ENCODE measurements at places on chromosomes 5 and 9.

- no peak for DNase-seq
Measured at GRCh38 chr9:34994260-34994899, 4.8 kb downstream of the DNAJB5 start.

- DNase-seq, result no peak
Measured at GRCh38 chr5:73378070-73378469, 70.5 kb downstream of the FOXD1 start.

- DNase-seq, result no peak
Measured at GRCh38 chr5:39475159-39475571, 50.4 kb upstream of the DAB2 start.

DNA sequence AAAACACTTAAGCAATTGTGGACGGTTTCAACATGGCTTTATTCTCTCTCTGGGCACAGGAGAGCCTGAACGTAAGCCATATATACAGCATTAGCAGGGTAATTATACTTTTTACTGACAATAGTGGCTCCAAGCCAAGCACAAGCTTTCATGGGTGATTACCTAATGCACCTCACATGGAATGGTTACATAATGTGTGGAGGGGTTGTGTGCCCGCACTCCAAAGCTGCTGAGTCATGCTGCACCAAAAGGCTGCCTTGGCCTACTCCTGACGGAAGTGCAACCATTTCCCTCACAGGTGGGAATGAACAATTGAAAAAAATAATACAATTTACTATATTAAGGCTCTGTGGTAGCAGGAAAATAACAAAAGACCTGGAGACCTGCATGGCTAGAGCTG is 86.5 kb upstream of the ATP10B start:
- DNase-seq, result no peak
